Calu3 (cell line): ENCODE measurements at places on chromosomes 6 and 20. TPM values are rescaled to one million over a fixed set of nuclear protein-coding genes. Genes with fewer than 3 reads are reported as not detected.

- H3K36me3 ChIP-seq = no peaks in the 10 kb centered on the region
- H3K27ac ChIP-seq = no peak overlapping the region
- H3K4me1 ChIP-seq = no peaks in the 10 kb centered on the region
- no peak for DNase-seq
These were observed 107.7 kb downstream of the KIF6 start for GRCh38 chr6:39617520-39617919.

The SUMO4 gene
- total RNA-seq = 1.4 and 2.9 TPM in 2 replicates

The NKAPL gene
- total RNA-seq = not detected in 2 replicates

The IP6K3 gene
- not detected in 2 replicates for total RNA-seq

DNA sequence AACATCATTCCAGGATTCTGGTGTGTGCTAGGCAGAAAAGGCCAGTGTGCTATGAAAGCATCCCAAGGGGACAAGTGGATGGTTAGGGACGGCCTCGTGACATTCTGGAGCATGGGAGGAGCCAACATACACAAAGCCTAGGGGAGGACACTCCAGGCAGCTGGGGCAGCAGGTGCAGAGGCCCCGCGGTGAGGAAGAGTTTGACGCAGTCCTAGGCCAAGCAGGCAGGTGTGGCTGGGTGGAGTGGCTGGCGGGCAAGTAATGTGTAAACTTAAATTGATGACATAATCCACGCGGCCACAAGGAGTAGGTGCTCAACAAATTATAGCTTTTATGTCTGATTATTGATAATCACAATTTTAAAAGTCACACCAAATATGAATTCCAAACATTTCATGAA, 93.6 kb downstream of the TMEM242 start:
- no peaks in the 10 kb centered on the region for H3K27me3 ChIP-seq
- H3K36me3 ChIP-seq = no peaks in the 10 kb centered on the region
- no peak for DNase-seq
- H3K4me3 ChIP-seq = no peak overlapping the region
- no peaks in the 10 kb centered on the region for H3K4me1 ChIP-seq

The NFS1 gene
- total RNA-seq = 44.6 and 53.0 TPM in 2 replicates

DNA sequence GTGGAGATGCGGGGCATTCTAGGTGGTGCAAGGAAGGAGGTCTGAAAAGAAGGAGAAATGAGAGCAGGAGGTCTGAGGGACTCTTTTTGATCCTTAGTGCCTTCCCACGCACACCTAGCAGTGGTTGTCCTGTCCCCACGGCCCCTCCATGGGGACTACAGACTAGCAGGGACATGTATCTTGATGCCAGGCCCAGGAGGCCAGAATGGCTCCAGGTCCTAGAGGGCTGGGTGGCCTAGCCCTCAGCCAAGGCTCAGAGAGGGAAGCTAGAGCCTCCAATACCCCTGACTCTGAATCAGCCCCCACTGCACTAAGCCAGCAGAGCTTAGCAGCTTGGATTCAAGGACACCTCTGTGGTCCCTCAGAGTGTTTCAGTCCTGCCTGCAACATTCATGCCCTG, 16.7 kb upstream of the BLCAP start:
- no peaks in the 10 kb centered on the region for H3K36me3 ChIP-seq
- peaks cover 8% of the 10 kb centered on the region for H3K4me1 ChIP-seq
- peaks cover 15% of the 10 kb centered on the region for H3K27me3 ChIP-seq
- no peak overlapping the region for H3K4me3 ChIP-seq
- no peak overlapping the region for H3K27ac ChIP-seq

DNA sequence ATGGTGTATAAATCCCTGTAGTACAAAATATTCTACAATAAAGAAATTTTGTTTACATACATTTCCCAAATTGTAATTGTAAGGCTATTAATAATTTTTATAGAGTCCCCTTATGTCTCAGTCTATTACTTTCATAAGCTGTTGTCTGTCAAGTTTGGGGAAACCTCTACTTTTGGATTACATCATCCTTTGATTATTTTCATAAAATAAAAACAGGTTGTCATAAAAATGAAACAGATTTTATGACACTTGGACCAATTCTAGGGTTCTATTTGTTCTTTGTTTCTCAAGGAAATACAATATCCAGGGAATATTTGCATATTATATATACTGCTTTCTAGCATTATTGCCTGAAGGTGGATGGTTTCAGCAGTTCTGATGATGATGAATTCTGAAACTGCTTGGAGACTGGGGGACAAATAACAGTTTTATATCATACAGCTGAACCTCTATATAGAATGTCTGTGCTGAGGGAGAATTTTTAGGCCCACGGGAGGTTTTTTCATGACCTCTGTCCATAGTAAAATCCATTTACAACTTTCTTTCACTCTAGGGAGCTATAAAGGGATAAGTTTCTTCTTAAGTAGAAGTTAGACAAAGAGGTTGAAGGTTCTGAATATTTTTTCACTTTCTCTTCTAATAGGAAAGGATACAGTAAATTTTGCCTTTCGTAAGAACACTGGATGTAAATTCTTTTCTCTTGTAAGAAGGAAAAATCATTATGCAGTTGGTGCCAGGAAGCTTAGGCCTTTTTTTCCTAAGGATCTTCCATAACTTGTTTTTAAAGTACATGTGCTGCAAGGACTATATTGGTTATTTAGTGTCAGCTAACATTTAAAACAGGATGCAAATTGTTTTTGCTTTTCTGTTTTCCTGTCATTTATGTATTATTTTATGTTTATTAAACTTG, 58.0 kb downstream of the CD2AP start:
- no peak overlapping the region for H3K27ac ChIP-seq
- no peak overlapping the region for H3K4me3 ChIP-seq
- peaks cover 7% of the 10 kb centered on the region for H3K36me3 ChIP-seq
- peaks cover 25% of the 10 kb centered on the region for H3K4me1 ChIP-seq
- no peaks in the 10 kb centered on the region for H3K27me3 ChIP-seq
- no peak for DNase-seq

GRCh38 chr6:125421836-125422235, 120.1 kb upstream of the HDDC2 start:
- peaks cover 12% of the 10 kb centered on the region for H3K27me3 ChIP-seq
- peak; percentile 10 for DNase-seq
- no peak overlapping the region for H3K4me3 ChIP-seq
- H3K36me3 ChIP-seq = no peaks in the 10 kb centered on the region
- H3K27ac ChIP-seq = no peak overlapping the region

GRCh38 chr20:57123504-57123903, 142.9 kb downstream of the BMP7 start:
- peaks cover 84% of the 10 kb centered on the region for H3K27me3 ChIP-seq
- no peaks in the 10 kb centered on the region for H3K36me3 ChIP-seq
- H3K4me3 ChIP-seq = no peak overlapping the region
- H3K27ac ChIP-seq = no peak overlapping the region
- no peak for DNase-seq
- H3K4me1 ChIP-seq = no peaks in the 10 kb centered on the region

GRCh38 chr20:59007665-59008511, 834 bp upstream of the CTSZ start:
- DNase-seq = no peak
- peaks cover 44% of the 10 kb centered on the region for H3K36me3 ChIP-seq
- peak overlapping the region; percentile 78 for H3K4me3 ChIP-seq

The ZBTB46 gene
- total RNA-seq = 2.5 and 3.2 TPM in 2 replicates

DNA sequence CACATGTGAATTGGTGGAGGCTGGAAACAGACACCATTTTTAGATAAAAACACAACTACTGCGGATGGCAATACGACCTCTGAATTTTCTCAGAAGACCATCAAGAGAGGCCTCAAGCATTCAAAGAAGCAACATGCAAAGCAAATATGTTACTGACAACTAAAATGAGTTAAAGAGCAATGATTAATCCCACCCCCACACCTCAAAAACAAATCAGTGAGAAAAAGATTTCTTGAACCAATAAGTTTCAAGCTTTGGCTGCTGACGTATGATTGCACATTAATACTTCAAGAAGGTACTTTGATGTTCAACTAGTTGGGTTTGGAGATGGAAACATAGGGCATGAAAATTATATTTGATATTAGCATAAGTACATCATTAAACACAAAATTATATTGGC, 982 bp downstream of the MMUT start:
- H3K27me3 ChIP-seq = no peaks in the 10 kb centered on the region
- H3K4me3 ChIP-seq = peak overlapping the region; percentile 89
- peaks cover 27% of the 10 kb centered on the region for H3K36me3 ChIP-seq
- peak overlapping the region; percentile 92 for H3K27ac ChIP-seq

The VWA7 gene
- 22.1 and 37.6 TPM in 2 replicates for total RNA-seq

GRCh38 chr6:107466062-107466461, 6.7 kb upstream of the PDSS2 start:
- H3K4me1 ChIP-seq = no peaks in the 10 kb centered on the region
- H3K27me3 ChIP-seq = peaks cover 10% of the 10 kb centered on the region
- no peak for DNase-seq

GRCh38 chr6:157764178-157765068, 58.6 kb upstream of the SNX9 start:
- peak; percentile 85 for DNase-seq
- peaks cover 50% of the 10 kb centered on the region for H3K4me1 ChIP-seq
- H3K4me3 ChIP-seq = peak overlapping the region; percentile 43
- no peaks in the 10 kb centered on the region for H3K27me3 ChIP-seq
- peak overlapping the region; percentile 97 for H3K27ac ChIP-seq
- H3K36me3 ChIP-seq = peaks cover 39% of the 10 kb centered on the region

- no peaks in the 10 kb centered on the region for H3K27me3 ChIP-seq
- H3K4me3 ChIP-seq = peak overlapping the region; percentile 99
- peak overlapping the region; percentile 89 for H3K27ac ChIP-seq
- peak; percentile 12 for DNase-seq
- H3K36me3 ChIP-seq = peaks cover 27% of the 10 kb centered on the region
- peaks cover 61% of the 10 kb centered on the region for H3K4me1 ChIP-seq
These were observed 480 bp upstream of the NT5E start for GRCh38 chr6:85449388-85449817.

DNA sequence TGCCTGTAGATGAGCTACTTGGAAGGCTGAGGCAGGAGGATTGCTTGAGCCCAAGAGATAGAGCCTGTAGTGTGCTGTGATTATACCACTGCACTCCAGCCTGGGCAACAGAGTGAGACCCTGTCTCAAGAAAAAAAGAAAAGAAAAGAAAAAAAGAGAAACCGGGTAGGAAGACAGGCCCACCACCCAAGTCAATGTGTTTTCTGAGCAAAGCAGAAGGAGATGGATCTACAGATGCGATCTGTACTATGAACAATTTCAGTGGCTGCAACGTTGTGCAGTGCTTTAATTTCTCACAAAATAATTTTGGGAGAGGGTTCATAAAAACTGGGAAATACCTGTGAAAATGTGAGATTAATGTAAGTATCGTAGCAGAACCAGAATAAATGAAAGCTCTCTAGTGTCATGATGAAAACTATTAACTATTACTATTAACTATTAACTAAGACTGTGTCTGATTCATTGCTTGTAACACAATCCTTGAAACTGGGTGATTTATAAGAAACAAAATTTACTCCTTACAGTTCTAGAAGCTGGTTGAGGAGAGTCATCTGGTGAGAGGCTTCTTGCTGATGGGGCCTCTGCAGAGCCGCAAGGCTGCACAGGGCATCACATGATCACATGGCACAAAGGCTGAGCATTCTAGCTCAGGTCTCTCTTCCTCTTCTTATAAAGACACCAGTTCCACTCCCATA, 233.1 kb upstream of the ZNF217 start:
- no peaks in the 10 kb centered on the region for H3K27me3 ChIP-seq
- H3K27ac ChIP-seq = peak overlapping the region; percentile 98
- peak; percentile 58 for DNase-seq
- H3K4me1 ChIP-seq = peaks cover 55% of the 10 kb centered on the region

GRCh38 chr6:40620574-40621240, 33.5 kb upstream of the LRFN2 start:
- no peak for DNase-seq
- no peaks in the 10 kb centered on the region for H3K36me3 ChIP-seq
- peaks cover 69% of the 10 kb centered on the region for H3K27me3 ChIP-seq
- no peak overlapping the region for H3K27ac ChIP-seq
- H3K4me1 ChIP-seq = no peaks in the 10 kb centered on the region

GRCh38 chr20:62405108-62405980, 1.7 kb downstream of the CABLES2 start:
- DNase-seq = peak; percentile 68
- peaks cover 25% of the 10 kb centered on the region for H3K4me1 ChIP-seq
- peaks cover 35% of the 10 kb centered on the region for H3K36me3 ChIP-seq

DNA sequence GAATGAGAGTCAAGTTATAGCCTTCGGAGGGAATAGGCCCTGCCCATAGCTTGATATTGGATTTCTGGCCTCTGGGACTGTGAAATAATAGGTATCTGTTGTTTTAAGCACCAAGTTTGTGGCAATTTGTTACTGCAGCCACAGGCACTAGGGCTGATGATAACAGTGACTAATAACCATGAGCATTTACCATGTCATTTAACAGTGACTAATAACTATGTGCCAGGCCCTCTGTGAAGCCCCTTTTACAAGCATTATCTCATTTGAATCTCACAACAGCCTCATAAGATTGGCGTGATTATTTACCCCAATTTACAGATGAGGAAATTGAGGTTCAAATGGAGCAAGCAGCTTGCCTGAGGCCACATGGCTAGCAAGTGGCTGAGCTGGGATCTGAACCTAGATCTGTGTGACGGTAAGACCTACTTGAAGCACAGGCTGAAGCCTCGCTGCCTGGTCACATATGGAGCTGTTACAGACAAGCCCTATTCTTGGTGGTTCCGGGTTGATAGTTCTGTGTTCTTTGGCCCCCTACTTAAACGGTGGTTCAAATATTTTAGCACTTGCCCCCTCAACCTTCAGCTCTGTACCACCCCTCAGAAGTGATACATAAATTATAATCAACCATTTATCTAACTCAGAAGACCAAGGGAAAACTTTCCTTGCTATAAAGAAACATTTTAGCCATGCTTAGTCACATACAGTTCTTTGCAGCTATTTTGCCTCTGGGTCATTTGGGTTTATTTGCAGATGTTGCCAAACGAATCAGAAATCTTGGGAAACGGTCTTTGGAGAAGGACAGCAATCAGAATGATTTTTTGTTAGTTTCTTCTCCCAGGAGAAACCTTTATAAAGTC, 98.3 kb downstream of the ELOVL5 start:
- no peak for DNase-seq
- peak overlapping the region; percentile 45 for H3K27ac ChIP-seq
- H3K36me3 ChIP-seq = no peaks in the 10 kb centered on the region
- no peaks in the 10 kb centered on the region for H3K27me3 ChIP-seq

The ZNF311 gene
- 1.4 and 2.2 TPM in 2 replicates for total RNA-seq

GRCh38 chr6:148494226-148494625, 151.6 kb downstream of the SASH1 start:
- H3K27ac ChIP-seq = no peak overlapping the region
- no peak overlapping the region for H3K4me3 ChIP-seq
- no peaks in the 10 kb centered on the region for H3K4me1 ChIP-seq
- H3K27me3 ChIP-seq = no peaks in the 10 kb centered on the region
- DNase-seq = no peak

- H3K27me3 ChIP-seq = no peaks in the 10 kb centered on the region
- no peaks in the 10 kb centered on the region for H3K36me3 ChIP-seq
- no peak overlapping the region for H3K27ac ChIP-seq
These were observed 105.8 kb upstream of the NOX3 start for GRCh38 chr6:155561257-155561965.

GRCh38 chr6:21161707-21162106, 431.8 kb upstream of the SOX4 start:
- no peak overlapping the region for H3K4me3 ChIP-seq
- H3K4me1 ChIP-seq = peaks cover 16% of the 10 kb centered on the region
- H3K27ac ChIP-seq = no peak overlapping the region
- no peak for DNase-seq
- no peaks in the 10 kb centered on the region for H3K36me3 ChIP-seq
- no peaks in the 10 kb centered on the region for H3K27me3 ChIP-seq
